Brain (organoid and tissue), 16 donors: ENCODE measurements at places on chromosomes 6 and 20.

DNA sequence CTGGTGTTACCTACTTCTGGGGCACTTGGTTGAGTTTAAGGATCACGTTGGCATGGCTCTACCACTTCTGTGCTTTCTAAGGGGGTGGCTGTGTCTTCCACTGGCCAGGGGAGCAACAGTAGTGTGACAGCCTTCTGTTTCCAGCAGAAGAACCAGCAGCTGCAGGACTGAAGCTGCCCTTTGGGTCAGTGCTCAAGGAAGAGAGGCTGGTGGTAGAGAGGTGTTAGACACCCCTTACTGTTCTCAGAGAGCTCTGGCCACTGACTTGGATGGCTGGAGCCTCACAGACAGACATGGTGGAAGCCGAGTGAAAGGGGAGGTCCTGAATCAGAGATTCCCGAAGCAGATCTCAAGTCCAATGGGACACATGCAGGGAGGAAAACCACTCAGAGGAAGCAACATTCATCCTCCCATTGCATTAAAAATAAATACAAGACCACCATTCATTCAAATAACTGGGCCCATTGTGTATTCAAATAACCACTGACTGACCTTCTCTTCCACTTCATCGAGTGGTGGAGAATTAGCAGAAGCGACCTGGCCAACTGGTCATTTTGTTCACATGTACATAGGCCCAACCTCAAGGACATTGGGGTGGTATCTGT lies 106.7 kb downstream of the MYLK4 start:
- no peak for DNase-seq

GRCh38 chr6:122079916-122080315 lies 319.5 kb upstream of the HSF2 start:
- DNase-seq = no peak

DNA sequence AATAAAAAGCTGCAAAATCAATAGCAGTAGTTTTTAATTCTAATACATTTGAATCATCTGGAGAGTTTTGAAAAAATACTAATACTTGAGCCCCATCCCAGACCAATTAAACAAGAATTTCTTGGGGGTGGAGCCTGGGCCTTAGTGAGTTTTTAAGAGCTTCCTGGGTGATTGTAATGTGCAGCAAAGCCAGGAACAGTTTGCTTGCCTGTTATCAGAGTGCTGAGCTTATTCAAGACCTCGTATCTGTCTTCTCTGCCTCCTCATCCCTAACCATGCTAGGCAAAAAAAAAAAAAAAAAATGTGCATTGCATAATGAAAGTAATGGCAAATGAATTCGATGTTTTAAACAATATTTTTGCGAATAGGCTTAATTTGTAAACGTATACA lies 36.4 kb upstream of the MYB start:
- no peak for DNase-seq

DNA sequence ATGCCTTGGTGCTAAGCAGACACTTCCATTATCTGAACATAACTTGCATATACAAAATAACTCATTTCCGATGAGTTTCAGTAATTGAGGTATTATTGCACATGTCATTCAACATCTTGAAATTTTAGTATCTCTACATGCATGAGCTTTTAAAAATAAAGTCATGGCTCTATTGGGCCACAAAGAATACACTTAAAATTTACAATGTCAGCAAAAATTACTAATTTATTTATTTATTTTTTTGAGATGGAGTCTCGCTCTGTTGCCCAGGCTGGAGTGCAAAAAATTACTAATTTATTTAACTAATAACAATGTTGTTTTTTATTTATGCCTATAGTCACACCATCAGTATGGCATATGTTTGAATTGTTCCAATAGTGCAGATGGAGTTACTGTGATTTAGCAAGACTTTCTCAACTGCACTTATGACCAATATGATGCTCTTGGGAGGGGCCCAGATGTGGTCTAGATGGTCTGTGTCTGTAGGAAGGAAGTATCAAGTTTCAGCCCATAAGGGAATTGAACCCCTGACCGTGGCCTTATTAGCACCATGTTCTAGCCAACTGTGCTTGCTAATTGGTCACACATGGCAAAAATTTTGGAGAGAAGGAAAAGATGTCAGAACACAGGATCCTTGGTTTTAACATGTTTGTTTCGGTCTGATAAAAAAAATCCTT lies 370.7 kb upstream of the TSHZ2 start:
- DNase-seq = no peak

DNA sequence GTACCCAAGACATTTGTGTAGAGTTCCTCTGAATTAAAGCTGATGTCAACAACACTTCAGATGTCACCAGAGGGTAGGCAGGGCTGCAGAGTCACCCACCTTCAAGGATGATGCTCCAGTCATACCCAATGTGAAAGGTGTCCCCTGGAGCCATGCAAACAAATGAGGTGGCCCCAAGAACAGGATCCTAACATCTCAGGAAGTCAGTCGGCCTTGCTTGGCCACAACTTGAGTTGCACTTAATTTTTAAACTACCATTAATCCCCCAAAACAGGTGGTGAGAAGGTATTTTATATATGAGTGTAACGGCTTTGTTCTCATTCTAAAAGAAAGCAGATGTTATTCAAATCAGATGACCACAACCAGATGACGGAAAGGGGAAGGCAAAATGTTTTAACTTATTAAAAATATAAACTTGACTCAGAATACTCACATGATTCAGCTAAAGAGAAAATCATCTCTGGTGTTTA lies 21.1 kb upstream of the SERPINB1 start:
- DNase-seq = no peak
